ENCODE measurements at places on chromosomes 11 and 22. TPM values are rescaled to one million over a fixed set of nuclear protein-coding genes. Genes with fewer than 3 reads are reported as not detected.

DNA sequence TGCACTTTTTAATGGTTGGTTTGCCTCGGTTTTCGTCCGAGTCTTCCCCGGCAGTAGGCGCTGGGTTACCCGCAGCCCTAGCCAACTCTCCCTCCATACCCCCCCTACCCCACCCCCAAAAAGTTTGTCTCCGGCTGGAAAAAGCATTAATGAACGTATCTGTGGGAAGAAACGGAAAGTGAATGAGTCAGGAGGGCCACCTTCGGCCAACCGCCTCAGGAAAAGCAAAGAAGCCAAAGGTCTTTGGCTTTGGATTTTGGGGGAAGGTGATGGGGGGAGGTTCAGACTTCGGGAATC lies 508 bp upstream of the FLI1 start:
- H3K4me1 ChIP-seq: no peaks in the 10 kb centered on the region
- no peaks in the 10 kb centered on the region for H3K36me3 ChIP-seq
- H3K27me3 ChIP-seq: peaks cover under 1% of the 10 kb centered on the region
- no peak overlapping the region for H3K27ac ChIP-seq

GRCh38 chr11:18011633-18012032 lies 1.2 kb downstream of the SERGEF start:
- H3K27ac ChIP-seq: peak overlapping the region; percentile 48
- peaks cover 23% of the 10 kb centered on the region for H3K36me3 ChIP-seq

- DNase-seq: no peak
- no peak overlapping the region for H3K27ac ChIP-seq
- peaks cover 92% of the 10 kb centered on the region for H3K27me3 ChIP-seq
- H3K4me3 ChIP-seq: no peak overlapping the region
Observed at GRCh38 chr11:125341676-125342075, 154.4 kb downstream of the FEZ1 start.

GRCh38 chr22:43923631-43924464 lies at the start of gene PNPLA3:
Gene PNPLA3, plus strand, starts transcription at chr22:43923805. Its CDS starts 107 bp downstream, at chr22:43923912.
- peaks cover 31% of the 10 kb centered on the region for H3K36me3 ChIP-seq
- no peaks in the 10 kb centered on the region for H3K27me3 ChIP-seq
- H3K4me1 ChIP-seq: peaks cover 52% of the 10 kb centered on the region
- DNase-seq: peak; percentile 95
- H3K27ac ChIP-seq: peak within 1 kb of the TSS; percentile 60

DNA sequence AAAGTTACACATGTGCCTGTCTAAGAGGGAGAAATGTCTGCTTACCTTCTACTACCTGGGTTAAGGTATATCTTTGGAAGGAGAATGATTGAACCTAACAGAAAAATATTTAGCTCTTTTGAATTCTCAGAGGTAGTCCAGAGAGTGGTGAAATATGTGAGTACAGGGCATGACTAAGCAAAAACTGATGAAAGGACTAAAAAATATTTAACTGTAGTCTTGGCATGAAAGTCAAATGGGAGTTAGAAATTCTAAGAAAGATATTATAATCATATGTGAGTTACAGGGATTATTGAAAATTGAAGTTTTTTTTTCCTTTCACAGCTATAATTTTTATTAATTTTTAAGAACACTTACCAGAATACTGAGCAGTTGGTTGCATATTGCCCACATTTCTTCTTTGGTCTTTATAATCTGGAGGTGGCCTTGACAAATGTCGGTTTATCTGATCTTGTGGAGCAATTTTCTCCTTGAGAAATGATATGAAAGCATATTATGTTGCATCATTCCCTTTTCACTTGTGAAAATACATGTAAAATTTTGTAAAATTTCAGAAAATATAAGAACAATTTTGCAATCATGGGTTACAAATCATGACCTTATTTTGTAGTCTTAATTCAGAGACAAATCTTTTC lies 61.4 kb upstream of the MTMR2 start:
- DNase-seq: no peak
- H3K27ac ChIP-seq: peak overlapping the region; percentile 13
- H3K4me1 ChIP-seq: peaks cover 20% of the 10 kb centered on the region
- H3K36me3 ChIP-seq: peaks cover 13% of the 10 kb centered on the region

KRTAP5-7 gene
- total RNA-seq: not detected

APLP2 gene
- total RNA-seq: 447 TPM

Data from Calu3 (cell line).